Right lobe of liver (tissue), 6 donors: ENCODE measurements at places on chromosomes 7 and 10. TPM values are rescaled to one million over a fixed set of nuclear protein-coding genes. Genes with fewer than 3 reads are reported as not detected.

PTN gene
- 1.2 TPM for total RNA-seq

ASAH2 gene
- 1.0 TPM for total RNA-seq

FAM25C gene
- 0.84 TPM for total RNA-seq

GSTO2 gene
- 1.4 TPM for total RNA-seq

SNCG gene
- 1.5 TPM for total RNA-seq

EBF3 gene
- total RNA-seq = not detected

DNA sequence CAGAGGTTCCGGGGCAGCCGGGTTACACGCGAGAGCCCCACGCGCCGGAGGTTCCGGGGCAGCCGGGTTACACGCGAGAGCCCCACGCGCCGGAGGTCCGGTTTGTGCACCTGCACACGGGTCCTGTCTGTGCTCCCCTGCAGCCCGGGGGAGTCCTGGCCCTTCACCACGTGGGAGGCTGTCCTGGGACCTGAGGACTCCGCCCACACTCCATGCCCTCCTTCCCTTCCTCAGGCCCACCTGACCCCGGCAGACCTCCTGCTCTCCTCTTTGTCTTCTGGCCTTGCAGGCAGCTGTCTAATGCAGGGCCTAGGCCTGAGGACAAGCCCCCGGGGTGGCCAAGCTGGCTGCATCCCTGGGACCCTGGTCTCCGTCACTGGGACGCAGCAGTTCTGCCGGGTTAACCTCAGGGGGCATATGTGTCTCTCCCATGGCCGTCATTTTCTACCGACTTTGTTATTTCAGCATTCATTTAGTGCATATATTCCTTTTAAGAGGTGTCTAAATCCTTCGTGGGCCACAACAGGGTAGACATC lies 374.6 kb downstream of the DNAJB6 start:
- DNase-seq = no peak
- H3K27me3 ChIP-seq = no peaks in the 10 kb centered on the region
- no peak overlapping the region for H3K4me3 ChIP-seq
- no peaks in the 10 kb centered on the region for H3K4me1 ChIP-seq

- H3K27ac ChIP-seq = no peak overlapping the region
- no peak for DNase-seq
- H3K4me3 ChIP-seq = no peak overlapping the region
- no peaks in the 10 kb centered on the region for H3K4me1 ChIP-seq
- H3K36me3 ChIP-seq = no peaks in the 10 kb centered on the region
Measured at GRCh38 chr7:26151096-26151495, 902 bp upstream of the NFE2L3 start.

- H3K27ac ChIP-seq = peak overlapping the region; percentile 74
- DNase-seq = peak; percentile 35
- peak overlapping the region; percentile 28 for H3K4me3 ChIP-seq
- H3K27me3 ChIP-seq = no peaks in the 10 kb centered on the region
Measured at GRCh38 chr7:131072505-131073091, 255.1 kb upstream of the MKLN1 start.

- no peaks in the 10 kb centered on the region for H3K36me3 ChIP-seq
- H3K27ac ChIP-seq = no peak overlapping the region
- no peak for DNase-seq
- no peak overlapping the region for H3K4me3 ChIP-seq
Measured at GRCh38 chr7:24863626-24864025, 106.4 kb upstream of the GSDME start.

DNA sequence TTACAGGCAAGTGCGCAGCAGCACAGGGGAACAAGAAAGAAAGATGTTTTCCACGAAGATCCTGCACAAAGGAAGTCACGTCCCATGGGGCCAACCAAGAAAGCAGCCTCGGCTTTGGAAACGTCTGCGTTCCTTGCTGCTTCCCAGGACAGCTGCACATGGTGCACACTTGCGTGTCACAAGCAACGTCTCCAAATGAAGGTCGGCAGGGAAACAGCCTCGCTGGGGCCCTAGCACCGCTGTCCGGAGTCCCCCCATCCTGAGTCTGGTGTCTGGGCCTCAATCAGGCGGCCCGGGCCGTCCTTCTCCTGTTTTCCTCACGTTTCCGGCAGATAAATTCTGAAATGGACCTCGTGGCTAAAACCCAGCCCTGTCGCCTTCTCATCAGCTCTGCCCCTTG lies 206.2 kb downstream of the DIP2C start:
- H3K4me1 ChIP-seq = no peaks in the 10 kb centered on the region
- no peak for DNase-seq
- no peak overlapping the region for H3K4me3 ChIP-seq

GRCh38 chr7:155438777-155439176 lies 19.2 kb upstream of the EN2 start:
- no peaks in the 10 kb centered on the region for H3K27me3 ChIP-seq
- H3K4me3 ChIP-seq = no peak overlapping the region
- no peaks in the 10 kb centered on the region for H3K36me3 ChIP-seq
- no peaks in the 10 kb centered on the region for H3K4me1 ChIP-seq

- no peak overlapping the region for H3K4me3 ChIP-seq
- no peaks in the 10 kb centered on the region for H3K27me3 ChIP-seq
- no peaks in the 10 kb centered on the region for H3K36me3 ChIP-seq
- H3K27ac ChIP-seq = no peak overlapping the region
Measured at GRCh38 chr7:35677582-35678356, 17.2 kb downstream of the HERPUD2 start.

- no peaks in the 10 kb centered on the region for H3K36me3 ChIP-seq
- H3K27ac ChIP-seq = no peak within 1 kb of the TSS
- DNase-seq = no peak
- no peak within 1 kb of the TSS for H3K4me3 ChIP-seq
- no peaks in the 10 kb centered on the region for H3K27me3 ChIP-seq
- H3K4me1 ChIP-seq = no peaks in the 10 kb centered on the region
Measured at GRCh38 chr10:14330388-14331061, at the start of gene FRMD4A. Gene FRMD4A (minus strand): TSS chr10:14330924.

GRCh38 chr7:1591876-1592275 lies 22.0 kb upstream of the PSMG3 start:
- H3K4me1 ChIP-seq = no peaks in the 10 kb centered on the region
- H3K36me3 ChIP-seq = no peaks in the 10 kb centered on the region
- no peak overlapping the region for H3K27ac ChIP-seq
- DNase-seq = no peak
- no peak overlapping the region for H3K4me3 ChIP-seq
- H3K27me3 ChIP-seq = no peaks in the 10 kb centered on the region
